Cardiac ventricle fibroblast (primary cell): ENCODE measurements at places on chromosomes 5 and 9. TPM values are rescaled to one million over a fixed set of nuclear protein-coding genes. Genes with fewer than 3 reads are reported as not detected.

PCDHGA3 gene
- 5.1 and 8.1 TPM in 2 replicates for total RNA-seq

SLC22A4 gene
- 2.1 and 3.7 TPM in 2 replicates for total RNA-seq

RXFP3 gene
- total RNA-seq, result not detected in 2 replicates

LAMC3 gene
- 3.2 and 4.0 TPM in 2 replicates for total RNA-seq

C5orf22 gene
- 6.4 and 10.0 TPM in 2 replicates for total RNA-seq

CCDC152 gene
- total RNA-seq, result 1.0 and 1.2 TPM in 2 replicates

ANKRD33B gene
- total RNA-seq, result 2.2 TPM in 2 replicates

NMUR2 gene
- not detected in 2 replicates for total RNA-seq

STPG3 gene
- not detected in 2 replicates for total RNA-seq

PCDHGA9 gene
- total RNA-seq, result 5.3 and 6.2 TPM in 2 replicates

HTR4 gene
- total RNA-seq, result 0.44 and 1.1 TPM in 2 replicates

NEUROG1 gene
- not detected in 2 replicates for total RNA-seq

PCDHA3 gene
- total RNA-seq, result 0.10 and 0.25 TPM in 2 replicates

NFIB gene
- 115 and 118 TPM in 2 replicates for total RNA-seq

JMY gene
- total RNA-seq, result 11.5 and 13.5 TPM in 2 replicates

SGTB gene
- 11.0 and 11.2 TPM in 2 replicates for total RNA-seq

FCHO2 gene
- 7.9 and 10.2 TPM in 2 replicates for total RNA-seq

TDRD7 gene
- total RNA-seq, result 2.4 and 2.5 TPM in 2 replicates

PCDHB8 gene
- 0.12 and 1.1 TPM in 2 replicates for total RNA-seq

SLC46A2 gene
- not detected in 2 replicates for total RNA-seq

CCDC171 gene
- 1.7 and 2.0 TPM in 2 replicates for total RNA-seq

ZDHHC11B gene
- 0.31 TPM in 1 of 2 replicates, not detected in the other for total RNA-seq

EGFL7 gene
- 32.2 and 35.9 TPM in 2 replicates for total RNA-seq

COL27A1 gene
- total RNA-seq, result 3.8 and 7.6 TPM in 2 replicates

PAEP gene
- not detected in 2 replicates for total RNA-seq

TAF11L5 gene
- not detected in 2 replicates for total RNA-seq

EGFLAM gene
- 1.6 and 4.8 TPM in 2 replicates for total RNA-seq

PRLR gene
- total RNA-seq, result 0.05 and 1.1 TPM in 2 replicates

GPX3 gene
- total RNA-seq, result 82.0 and 82.4 TPM in 2 replicates

ZNF462 gene
- 9.5 TPM in 2 replicates for total RNA-seq

LCNL1 gene
- 0.73 TPM in 1 of 2 replicates, not detected in the other for total RNA-seq

SLC36A3 gene
- not detected in 2 replicates for total RNA-seq

XRCC4 gene
- 6.5 and 9.3 TPM in 2 replicates for total RNA-seq

DMRTA1 gene
- total RNA-seq, result under 0.01 TPM in 1 of 2 replicates, not detected in the other

CATSPER3 gene
- not detected in 2 replicates for total RNA-seq

FAXDC2 gene
- total RNA-seq, result 17.4 and 20.8 TPM in 2 replicates

SLC4A9 gene
- total RNA-seq, result not detected in 2 replicates

PCDHAC1 gene
- total RNA-seq, result 0.25 TPM in 1 of 2 replicates, not detected in the other

FOXD4L3 gene
- total RNA-seq, result 0.34 TPM in 1 of 2 replicates, not detected in the other

CCIN gene
- 0.44 and 0.56 TPM in 2 replicates for total RNA-seq

ANKDD1B gene
- total RNA-seq, result 0.15 and 0.31 TPM in 2 replicates

PCDHA11 gene
- total RNA-seq, result not detected in 2 replicates

HMCN2 gene
- total RNA-seq, result 0.06 TPM in 1 of 2 replicates, not detected in the other

CETN3 gene
- 8.7 and 10.7 TPM in 2 replicates for total RNA-seq

SLC25A2 gene
- 0.12 TPM in 1 of 2 replicates, not detected in the other for total RNA-seq

PCDHGB6 gene
- total RNA-seq, result 2.6 and 3.6 TPM in 2 replicates

PKD2L2 gene
- not detected in 2 replicates for total RNA-seq

DMRT3 gene
- not detected in 2 replicates for total RNA-seq

MSH3 gene
- total RNA-seq, result 6.9 and 7.7 TPM in 2 replicates

UBE2D2 gene
- total RNA-seq, result 46.5 and 51.3 TPM in 2 replicates

ALG2 gene
- 54.8 and 58.2 TPM in 2 replicates for total RNA-seq
